Stimulated activated CD8-positive, alpha-beta memory T cell treated with anti-CD3 and anti-CD28 coated beads, Interleukin-15, amount 100 ng/mL, for 24 hours (primary cell): ENCODE measurements at places on chromosomes 11 and 22.

GRCh38 chr11:117891362-117891761 is 14.9 kb upstream of the FXYD6 start:
- no peak for DNase-seq

DNA sequence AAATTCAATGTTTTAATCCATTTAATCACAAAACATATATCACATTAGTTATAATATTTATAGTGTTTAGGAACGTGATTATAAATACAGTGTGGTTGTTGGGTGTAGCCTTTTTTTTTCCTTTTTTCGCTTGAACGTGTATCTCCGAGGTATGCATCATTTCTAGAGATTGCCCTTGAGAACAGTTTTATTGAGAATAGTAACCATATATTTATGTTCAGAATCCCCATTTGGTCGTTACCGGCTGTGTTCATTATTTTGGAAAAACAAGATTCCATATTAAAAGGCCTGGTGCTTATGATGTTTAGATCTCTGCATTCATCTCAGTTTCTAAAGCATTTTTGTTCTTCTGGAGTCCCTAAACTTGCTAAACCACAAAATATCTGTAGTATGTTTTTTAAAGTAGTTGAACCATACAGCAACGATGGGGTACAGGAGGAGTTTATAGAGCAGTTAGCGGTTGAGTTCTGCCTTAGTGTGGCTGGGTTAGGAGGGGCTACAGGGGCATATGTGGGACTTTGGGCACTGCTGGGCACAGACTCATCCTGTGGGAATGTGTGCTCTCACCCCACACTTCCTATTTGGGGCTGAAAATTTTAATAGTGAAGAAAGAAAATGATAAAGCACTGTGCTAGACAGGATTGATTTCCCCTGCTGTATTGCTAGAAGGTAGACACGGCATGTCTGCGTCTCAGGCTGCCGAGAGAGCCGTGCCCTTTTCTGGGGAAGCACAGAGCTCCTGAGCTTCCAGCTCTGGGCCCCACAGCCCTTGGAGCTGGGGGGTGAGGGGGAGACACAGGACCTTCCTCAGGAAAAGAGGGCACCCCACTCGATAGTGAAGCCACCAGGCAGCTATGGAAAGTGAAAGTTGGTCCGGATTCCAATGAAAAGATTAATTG is 81.5 kb upstream of the PPARA start:
- DNase-seq, result no peak

DNA sequence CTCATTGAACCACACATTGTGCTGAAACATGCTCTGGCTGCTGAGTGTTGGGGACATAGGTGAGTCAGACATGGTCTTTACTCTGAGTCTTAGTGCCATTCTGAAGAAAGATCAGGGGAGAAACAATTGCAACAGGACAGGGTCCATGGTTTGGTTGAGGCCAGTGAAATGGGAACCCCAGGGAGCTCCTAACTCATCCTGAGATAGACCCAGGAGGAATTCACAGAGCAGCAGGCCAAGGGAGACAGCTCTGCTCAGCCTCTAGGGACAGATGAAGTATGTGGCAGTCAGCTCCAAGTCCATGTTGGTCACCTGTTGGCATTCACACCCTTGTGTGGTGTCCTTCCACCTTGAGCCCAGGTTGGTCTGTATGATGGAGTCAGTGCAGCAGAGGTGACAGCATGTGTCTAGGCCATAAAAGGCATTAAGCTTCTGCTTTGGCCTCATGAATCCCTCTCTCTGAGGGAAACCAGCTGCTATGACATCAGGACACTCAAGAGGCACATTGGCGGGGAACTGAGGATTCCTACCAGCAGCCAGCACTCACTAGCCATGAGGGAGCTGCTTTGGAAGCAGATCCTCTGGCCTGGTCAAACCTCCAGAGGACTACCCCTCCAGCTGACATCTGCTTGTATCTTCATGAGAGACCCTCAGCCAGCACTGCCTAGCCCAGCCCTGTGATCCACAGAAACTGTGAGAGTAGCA is 50.3 kb upstream of the MYEOV start:
- no peak for DNase-seq

- no peak for DNase-seq
These were observed 907 bp downstream of the SLC15A3 start for GRCh38 chr11:60950933-60951605.

DNA sequence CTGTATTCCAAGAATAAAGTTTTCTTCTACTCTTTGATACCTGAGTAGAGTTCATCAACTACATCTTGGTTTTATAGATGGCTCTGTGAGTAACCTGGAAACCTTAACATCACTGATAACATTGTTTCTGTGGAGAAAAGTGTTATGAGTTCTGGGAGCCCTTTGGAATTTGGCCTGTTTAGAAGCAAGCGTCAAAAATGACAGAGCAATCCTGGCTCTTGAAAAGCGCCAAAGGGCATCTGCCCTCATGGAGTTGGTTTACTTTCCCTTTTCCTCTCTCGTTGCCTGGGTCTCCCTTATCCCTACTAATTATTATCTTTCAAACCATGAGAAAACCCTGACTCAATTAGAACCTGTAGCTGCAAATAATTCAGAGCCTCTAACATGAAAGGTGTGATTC is 140.1 kb downstream of the DBX1 start:
- no peak for DNase-seq
